ENCODE measurements at places on chromosomes 4 and X.

DNA sequence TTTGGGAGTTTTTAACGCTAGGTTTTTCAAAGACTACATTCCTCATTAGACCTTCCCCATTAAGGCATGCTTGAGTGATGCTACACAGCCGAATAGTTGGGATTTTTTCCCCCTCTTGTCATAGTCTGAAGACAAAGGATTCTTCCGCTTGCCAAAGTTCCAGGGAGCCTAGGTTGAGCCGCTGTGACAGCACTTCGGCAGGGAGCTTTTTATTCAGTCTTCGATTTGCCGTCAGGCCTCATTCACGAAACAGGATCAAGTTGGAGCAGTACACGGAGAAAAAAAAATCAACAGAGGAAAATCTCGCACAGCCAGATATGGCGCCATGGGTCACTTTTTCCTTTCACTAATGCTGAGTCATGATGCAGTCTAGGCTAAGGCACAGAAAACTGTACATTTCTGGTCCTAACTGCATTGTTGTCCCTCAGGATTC lies 24.3 kb downstream of the SHROOM3 start:
- DNase-seq: no peak

DNA sequence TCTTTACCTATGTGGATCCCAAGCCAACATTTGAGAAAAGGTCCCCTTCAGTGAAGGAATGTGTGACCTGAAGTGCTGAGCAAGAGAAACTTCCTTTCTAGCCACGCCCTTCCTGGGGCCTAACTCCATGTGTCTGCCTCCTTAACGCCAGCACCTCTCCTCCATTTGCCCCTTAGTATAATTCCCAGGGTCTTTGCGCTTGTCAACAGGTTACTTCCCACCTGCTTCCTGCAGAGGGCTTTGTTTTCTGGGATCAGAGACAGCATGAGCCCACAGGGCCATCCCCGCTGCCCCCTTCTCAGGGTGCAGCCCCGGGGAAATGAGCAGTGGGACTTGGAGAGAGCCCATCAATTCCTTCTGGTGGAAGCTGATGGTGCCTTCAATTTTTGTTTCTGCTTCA lies 45.9 kb upstream of the DRD5 start:
- DNase-seq: no peak

- no peak for DNase-seq
These were observed 85.2 kb downstream of the ACOX3 start for GRCh38 chr4:8355306-8355705.

DNA sequence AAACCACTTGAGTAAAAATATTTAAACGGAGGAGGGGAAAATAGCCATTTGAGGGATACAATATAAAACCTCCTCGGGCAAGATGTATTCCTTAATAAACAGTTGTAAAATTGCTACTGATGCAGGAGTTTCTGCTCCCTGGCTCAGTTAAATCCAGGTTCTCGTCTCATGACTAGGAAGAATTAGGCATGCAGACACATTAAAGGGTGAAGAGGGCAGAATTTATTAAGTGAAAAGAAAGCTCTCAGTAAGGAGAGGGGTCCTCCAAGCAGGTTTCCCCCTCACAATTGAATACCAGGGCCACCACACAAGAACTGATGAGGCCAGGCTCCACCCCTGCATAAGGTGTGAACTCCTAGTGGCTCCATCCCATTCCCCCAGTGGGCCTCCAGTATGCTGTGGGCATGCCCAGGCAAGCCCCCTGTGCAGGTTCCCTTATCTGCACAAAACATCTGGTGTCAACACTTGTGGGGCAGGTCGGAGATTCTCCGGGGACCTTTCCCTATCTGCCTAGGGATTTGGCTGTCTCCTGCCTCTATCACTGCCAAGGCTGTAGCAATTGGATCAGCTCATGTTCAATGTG lies 80.4 kb downstream of the HS6ST2 start:
- DNase-seq: no peak

- no peak for DNase-seq
These were observed 88.0 kb downstream of the FNIP2 start for GRCh38 chr4:158856852-158857251.

DNA sequence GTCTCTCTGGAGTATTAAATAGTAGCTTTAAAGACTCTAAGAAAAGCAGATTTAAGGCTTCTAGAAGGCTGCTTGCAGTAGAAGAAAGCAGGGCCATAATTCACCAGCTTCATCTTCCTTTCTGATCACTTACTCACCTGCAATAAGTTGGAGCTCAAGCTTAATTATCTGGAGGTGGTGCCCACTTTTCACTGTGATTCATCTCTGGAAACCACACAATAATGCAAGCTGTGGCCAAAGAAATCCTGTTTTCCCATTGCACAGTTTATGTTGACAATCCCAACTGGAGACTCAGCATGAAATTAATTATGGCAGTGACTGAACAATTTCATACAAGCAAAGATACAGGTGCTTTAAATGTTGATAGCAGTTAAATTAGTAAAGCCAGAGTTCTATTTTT lies 14.7 kb downstream of the CWH43 start:
- no peak for DNase-seq

GRCh38 chr4:151436093-151436518 lies 27.1 kb downstream of the FHIP1A start:
- no peak for DNase-seq

GRCh38 chr4:152281822-152282221 lies 254.1 kb downstream of the FBXW7 start:
- no peak for DNase-seq

DNA sequence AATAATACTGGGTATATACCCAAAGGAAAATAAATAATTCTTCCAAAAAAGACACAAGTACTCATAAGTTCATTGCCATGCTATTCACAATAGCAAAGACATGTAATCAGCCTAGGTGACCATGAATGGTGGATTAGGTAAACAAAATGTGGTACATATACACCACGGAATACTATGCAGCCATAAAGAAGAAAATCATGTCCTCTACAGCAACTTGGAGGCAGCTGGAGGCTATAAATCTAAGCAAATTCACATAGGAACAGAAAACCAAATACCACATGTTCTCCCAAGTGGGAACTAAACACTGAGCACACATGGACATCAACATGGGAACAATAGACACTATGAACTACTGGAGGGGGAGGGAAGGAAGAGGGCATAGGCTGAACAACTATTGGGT lies 146.2 kb downstream of the ATRX start:
- DNase-seq: no peak

DNA sequence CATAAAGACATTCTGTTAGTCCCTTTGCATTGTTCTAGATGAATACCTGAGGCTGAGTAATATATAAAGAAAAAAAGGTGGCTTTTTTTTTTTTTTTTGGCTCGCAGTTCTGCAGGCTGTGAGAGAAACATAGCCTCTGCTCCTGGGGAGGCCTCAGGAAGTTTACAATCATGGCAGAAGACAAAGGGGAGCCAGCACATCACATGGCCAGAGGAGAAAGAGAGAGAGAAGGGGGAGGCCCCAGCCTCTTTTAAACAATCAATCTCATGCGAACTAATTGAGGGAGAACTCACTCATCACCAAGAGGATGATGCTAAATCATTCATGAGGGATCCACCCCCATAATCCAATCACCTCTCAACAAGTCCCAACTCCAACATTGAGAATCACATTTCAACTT lies 364.0 kb upstream of the EPHA5 start:
- DNase-seq: no peak

DNA sequence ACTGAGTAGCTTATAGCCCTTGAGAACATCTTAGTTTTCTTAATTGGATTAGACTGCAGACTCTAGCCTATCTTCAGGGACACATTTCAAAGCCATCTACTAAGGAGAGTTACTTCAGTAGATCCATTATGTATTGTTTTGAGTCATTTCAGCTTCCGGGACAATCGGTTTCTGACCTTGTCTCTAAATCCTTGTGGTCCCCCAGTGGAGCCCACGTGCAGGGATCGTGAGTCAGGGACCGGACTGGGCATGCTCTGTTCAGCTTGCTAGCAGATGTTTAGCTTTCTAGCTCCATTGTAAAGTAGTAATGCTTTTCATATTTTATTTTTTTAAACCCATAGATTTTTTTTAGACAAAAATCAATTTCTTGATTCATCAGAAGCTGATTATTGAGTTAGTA lies 211.9 kb upstream of the PRPS2 start:
- DNase-seq: no peak

DNA sequence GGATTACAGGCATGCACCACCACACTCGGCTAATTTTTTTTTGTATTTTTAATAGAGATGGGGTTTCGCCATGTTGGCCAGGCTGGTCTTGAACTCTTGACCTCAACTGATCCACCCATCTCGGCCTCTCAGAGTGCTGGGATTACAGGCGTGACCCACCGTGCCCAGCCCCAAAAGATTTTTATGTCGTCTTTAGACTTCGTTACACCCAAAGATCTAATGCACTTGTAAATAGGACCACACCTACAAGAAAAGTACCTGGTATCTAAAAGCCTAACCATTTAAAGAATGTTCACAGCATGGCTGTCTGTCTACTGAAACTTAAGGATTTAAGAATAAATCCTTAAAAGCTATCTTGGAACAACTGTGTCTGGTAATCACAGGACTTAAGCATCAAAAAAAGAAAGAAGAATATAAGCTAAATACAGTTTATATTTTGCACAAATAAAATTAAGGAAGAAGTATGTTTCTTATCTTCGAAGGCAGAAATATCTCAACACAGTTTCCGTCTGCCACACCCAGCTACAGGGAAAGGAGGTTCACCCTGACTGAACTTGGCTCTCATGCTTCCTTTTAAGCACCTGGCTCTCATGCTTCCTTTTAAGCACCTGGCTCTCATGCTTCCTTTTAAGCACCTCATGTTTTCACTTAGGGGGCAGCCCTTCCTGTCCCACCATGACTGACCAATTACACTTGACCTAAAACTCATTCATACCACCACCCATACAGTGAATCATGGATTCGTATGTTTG lies 92.0 kb upstream of the STS start:
- DNase-seq: no peak

DNA sequence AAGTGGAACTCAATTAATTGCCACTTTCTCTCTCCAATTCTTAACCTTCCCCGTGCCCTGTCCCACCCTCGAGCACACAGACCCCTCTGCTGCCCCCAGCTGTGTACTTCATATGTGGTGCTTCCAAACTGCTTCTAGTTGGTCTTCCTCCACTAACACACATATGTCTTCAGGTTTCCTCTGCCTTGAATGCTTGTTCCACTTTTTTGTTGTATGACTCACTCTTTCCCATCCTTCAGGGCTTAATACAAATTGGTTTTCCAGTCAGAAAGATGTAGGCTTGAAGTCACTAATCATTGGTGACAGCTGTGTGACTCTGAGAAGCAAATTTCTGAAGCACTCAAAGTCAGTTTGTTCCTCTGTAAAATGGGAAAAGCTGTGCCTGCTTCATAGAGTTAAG lies 30.6 kb downstream of the TRIM2 start:
- no peak for DNase-seq

DNA sequence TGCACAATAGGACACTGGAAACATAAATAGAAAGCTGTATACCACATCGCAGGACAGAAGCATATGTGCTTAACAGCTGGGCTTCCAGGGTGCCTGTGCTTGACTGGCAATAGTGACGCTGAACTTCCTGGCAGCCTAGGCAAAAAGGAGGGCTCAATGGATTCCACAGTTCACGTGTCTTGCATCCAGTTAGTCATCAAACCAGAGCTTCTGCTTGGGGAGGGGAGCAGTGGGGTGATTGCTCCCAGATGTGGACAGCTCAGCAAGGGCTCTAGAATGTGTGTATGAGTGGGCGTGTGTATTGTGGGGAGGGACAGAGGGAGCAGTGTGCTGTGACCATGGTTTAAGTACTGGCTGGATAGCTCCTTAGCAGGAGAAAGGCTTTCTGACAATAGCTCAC lies 2.3 kb downstream of the PRRG3 start:
- DNase-seq: no peak

- DNase-seq: no peak
These were observed 754.8 kb upstream of the FRG1 start for GRCh38 chr4:189185810-189186432.

GRCh38 chrX:50779694-50780093 lies 34.3 kb downstream of the SHROOM4 start:
- no peak for DNase-seq

DNA sequence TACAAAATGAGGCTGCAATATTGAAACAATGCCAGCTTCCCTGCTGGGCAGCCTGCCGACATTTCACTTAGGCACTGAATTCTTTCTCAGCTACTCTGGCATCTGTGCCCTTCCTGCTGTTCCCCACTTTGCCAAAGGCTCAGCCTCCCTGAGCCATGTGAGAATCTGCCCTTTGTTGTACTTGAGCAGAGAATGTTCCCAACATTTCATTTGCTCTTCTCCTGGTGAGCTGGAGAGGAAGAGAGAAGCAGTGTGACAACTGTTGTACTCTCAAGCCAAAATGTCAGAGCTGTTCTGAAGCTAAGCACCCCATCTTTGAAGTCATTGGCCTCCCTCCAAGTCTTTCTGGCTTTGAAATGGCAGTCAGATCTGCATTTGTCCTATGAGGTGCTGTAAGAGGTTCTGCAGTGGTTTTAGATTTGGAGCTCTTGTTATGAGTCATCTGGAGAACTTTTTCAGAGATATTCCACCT lies 32.5 kb downstream of the LANCL3 start:
- no peak for DNase-seq

- DNase-seq: no peak
These were observed 555.6 kb downstream of the PPARGC1A start for GRCh38 chr4:23333946-23334878.

DNA sequence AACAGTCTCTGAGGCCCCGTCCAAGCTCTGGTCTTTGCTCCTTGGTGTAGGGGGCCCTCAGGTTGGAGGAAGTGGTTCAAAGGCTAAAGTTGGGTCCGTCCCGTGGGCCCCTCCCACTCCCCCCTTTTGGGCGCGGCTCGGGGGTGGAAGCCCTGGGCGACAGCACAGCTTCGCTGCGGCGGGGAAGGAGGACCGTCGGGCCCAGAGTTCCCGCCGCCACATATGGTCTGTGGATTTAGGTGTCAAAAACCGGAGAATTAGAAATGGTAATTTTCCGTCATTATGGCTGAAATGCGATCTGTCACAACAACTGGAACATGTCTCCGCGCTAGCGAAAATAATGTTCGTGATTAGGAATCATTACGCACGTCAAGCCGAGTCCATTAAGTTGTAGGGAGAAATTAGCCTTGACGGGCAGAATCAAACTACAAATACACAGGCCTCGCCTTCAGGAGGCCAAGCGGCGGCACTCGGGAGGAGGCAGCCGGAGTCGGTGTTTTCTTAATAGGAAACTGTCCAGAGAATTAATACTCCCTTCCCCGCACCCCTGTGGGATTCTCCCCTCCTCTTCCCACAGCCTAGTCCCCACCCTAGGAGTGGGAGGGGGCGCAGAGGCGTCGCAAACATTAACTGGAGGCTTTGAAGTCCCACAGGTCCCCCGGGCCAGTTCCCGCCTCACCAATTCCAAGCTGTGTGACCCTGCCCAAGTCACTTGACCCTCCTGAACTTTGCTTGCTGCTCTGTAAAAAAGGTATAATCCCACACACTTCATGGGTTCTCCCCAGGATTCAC lies 15.0 kb downstream of the NKX3-2 start:
- no peak for DNase-seq

DNA sequence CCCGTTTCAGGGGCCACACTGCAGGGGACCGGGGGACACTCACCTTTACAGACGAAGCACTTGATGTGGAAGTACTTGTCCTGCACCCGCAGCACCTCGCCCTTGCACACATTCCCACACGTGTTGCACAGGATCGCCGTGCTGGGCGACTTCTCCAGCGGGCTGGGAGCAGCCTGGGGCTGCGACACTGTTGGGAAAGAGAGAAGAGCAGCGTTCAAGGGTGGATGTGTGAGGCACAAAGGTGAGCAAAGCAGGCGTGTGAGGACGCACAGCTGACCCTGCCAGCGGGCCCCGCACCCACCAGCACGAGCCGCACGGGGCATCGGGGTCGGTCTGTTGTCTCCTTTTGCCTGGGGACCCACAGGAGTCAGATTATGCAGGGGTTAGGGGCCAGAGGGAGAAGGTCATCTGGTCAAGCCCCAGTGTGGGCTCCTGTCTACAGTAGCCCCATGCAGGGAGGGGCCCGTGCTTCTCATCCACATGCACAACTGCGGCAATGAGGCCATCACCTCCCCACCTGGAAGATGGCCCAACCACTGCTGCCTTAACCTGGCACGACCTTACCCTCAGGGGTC lies 52.1 kb downstream of the ABLIM2 start:
- DNase-seq: no peak
